Aortic smooth muscle cell (primary cell): ENCODE measurements at places on chromosomes 6 and 20. TPM values are rescaled to one million over a fixed set of nuclear protein-coding genes. Genes with fewer than 3 reads are reported as not detected.

The NDUFAF5 gene
- 13.2 and 17.2 TPM in 2 replicates for total RNA-seq

The GPLD1 gene
- total RNA-seq = 0.75 and 0.92 TPM in 2 replicates

The RNF39 gene
- not detected in 2 replicates for total RNA-seq

The YIPF3 gene
- 111 and 132 TPM in 2 replicates for total RNA-seq

The CYP39A1 gene
- 0.44 and 0.53 TPM in 2 replicates for total RNA-seq

The NCOA7 gene
- total RNA-seq = 114 and 118 TPM in 2 replicates
